Endothelial cell (in vitro differentiated cells): ENCODE measurements at places on chromosomes 5 and 9. TPM values are rescaled to one million over a fixed set of nuclear protein-coding genes. Genes with fewer than 3 reads are reported as not detected.
A peak's percentile ranks its signal among the peaks of the same experiment; 100 is the strongest.

DNA sequence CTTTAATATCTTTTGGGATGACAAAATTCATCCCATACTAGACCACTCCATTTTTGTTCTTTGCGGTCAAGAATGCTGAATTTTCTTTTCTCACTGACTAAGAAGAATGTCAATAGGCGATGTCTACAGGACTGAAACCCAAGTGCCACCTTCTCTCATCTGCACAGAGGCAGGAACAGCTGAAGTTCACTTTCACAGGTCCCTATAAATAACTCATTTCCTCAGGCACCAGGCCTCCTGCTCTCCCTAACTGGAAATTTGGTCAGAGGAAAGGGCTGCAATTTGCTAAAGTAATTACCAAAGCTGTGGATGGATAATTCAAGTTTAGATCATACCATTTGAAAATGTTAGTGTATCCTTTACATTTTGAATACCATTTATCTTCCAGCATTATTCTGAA lies 142.9 kb downstream of the DIRAS2 start:
- no peak overlapping the region for H3K27ac ChIP-seq
- H3K27me3 ChIP-seq, result peaks cover 4% of the 10 kb centered on the region
- no peak for DNase-seq
- H3K4me3 ChIP-seq, result no peak overlapping the region
- peaks cover 2% of the 10 kb centered on the region for H3K4me1 ChIP-seq
- no peaks in the 10 kb centered on the region for H3K36me3 ChIP-seq

GRCh38 chr5:155799308-155799707 lies 527.7 kb upstream of the SGCD start:
- H3K27me3 ChIP-seq, result no peaks in the 10 kb centered on the region
- no peak overlapping the region for H3K4me3 ChIP-seq
- H3K27ac ChIP-seq, result no peak overlapping the region
- DNase-seq, result no peak
- H3K36me3 ChIP-seq, result no peaks in the 10 kb centered on the region

- H3K4me3 ChIP-seq, result no peak overlapping the region
- H3K36me3 ChIP-seq, result no peaks in the 10 kb centered on the region
- peaks cover 4% of the 10 kb centered on the region for H3K4me1 ChIP-seq
- no peaks in the 10 kb centered on the region for H3K27me3 ChIP-seq
- H3K27ac ChIP-seq, result no peak overlapping the region
Observed at GRCh38 chr9:93613174-93613573, 36.8 kb downstream of the PHF2 start.

DNA sequence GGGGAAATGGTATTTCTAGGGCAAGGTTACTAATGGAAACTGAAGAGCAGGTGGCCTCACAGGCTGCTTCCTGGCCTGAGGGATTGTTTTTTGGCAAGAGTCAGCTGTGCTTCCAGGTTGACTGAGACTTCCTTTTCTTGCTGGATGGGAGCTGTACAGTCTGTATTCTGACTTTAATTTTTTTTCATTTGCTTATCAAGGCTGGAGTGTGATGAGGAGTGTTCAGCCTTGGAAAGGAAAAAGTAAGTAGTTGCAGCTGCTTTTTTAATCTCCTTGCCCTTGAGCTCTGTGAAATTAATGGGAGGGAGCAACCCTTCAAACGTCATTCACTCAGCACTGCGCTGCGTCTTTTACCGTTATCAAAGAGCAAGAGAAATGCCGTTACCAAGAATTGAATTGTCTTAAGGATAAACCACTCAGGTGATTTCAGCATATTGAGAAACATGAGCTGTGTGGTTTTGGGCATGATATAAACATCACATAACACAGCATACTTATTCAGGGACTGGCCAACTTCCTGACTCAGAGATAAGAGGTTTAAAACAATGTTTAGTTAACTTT lies 47.6 kb downstream of the AQP7 start:
- peak overlapping the region; percentile 2 for H3K27ac ChIP-seq
- no peak overlapping the region for H3K4me3 ChIP-seq
- H3K4me1 ChIP-seq, result peaks cover 11% of the 10 kb centered on the region
- peaks cover 3% of the 10 kb centered on the region for H3K36me3 ChIP-seq
- DNase-seq, result no peak

Gene FBN2
- 106 TPM for total RNA-seq
